ENCODE measurements at places on chromosomes 6 and 20.

DNA sequence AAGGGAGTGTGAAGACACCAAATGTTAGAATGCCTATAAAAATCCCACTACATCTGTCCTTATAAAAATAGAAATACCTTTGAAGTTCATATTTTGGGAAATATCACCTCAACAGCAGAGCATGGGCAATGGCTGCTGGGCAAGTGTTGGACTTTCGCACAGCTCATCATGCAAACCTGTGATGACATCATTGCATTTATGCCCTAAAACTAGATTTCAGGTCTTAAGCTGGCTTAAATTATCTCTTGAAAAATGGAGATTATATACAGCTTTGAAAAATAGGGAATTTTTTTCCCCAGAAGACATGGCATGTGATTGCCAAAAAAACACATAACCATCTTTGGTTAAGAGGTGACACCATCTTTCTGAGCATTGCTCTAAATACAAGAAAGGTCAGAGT is 197.8 kb downstream of the UST start:
- DNase-seq = no peak

DNA sequence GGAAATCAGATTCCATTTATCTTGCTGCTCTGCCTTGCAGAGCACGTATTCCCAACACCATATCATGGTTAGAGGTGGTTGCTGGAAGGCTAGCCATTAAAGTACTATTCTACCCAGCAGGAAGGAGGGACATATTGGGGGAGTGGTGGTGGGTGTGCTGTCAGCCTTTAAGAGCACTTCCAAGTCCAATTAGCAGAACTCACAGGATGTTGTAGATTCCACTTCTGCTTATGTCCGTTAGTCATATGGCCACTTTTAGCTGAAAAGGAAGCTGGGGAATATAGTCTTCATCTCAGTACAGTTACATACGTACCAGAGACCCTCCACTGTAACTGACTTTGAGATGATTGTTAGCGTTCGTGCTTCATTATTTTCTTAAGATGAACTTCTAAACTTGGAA is 94.4 kb downstream of the SAMD3 start:
- DNase-seq = no peak

GRCh38 chr6:169935348-169935718 is 183.9 kb downstream of the ERMARD start:
- no peak for DNase-seq

GRCh38 chr20:62816031-62816883 is 593 bp upstream of the COL9A3 start:
- DNase-seq = no peak

DNA sequence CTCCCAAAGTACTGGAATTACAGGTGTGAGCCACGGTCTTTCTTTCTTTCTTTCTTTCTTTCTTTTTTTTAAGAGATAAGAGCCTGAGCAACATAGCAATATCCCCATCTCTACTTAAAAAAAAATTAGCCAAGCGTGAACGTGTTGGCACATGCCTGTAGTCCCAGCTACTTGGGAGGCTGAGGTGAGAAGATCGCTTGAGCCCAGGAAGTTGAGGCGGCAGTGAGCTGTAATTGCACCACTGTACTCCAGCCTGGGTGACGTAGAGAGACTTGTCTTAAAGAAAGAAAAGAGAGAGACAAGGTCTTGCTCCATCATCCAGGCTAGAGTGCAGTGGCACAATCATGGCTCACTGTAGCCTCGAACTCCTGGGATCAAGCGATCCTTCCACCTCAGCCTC is 162.0 kb upstream of the MLN start:
- DNase-seq = no peak

DNA sequence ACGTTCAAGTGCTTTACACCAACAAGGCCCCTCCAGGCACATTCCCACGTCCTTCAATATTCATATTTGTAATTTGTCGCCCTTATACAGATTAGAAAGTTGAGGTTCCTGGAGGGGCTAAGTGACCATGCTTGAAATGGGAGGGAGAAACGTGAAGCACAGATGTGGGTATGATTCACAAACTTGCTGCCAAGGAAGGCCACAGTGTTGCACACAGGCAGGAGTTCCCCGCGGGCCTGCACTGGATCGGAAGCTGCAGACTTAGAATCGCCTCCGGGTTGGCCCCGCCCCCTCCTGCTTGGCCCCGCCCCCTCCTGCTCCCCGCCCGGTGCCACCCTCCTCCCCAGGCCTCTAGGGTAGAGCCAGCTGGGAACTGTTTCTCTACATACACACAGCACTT is 58.2 kb upstream of the QKI start:
- DNase-seq = no peak

DNA sequence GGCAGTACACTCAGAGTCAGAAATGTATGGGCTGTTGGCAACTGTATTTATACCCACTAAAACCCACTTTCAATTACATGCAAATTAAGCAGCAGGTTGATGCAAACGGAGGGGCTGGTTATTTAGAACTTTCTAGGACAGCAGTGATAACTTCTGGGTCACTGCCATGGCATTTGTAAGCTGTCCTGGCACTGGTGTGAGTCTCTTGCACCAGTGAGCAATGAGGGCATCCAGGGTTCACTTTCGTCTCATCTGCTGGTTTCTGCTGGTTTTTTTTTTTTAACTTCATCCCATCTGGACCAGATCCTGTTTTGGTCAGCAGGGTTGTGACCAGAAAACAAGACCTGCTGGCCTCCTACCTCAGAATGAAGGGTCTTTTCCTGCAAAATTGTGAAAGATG is 49.2 kb downstream of the CDH26 start:
- DNase-seq = no peak

GRCh38 chr6:160692369-160692959 is 9.6 kb upstream of the PLG start:
- no peak for DNase-seq

DNA sequence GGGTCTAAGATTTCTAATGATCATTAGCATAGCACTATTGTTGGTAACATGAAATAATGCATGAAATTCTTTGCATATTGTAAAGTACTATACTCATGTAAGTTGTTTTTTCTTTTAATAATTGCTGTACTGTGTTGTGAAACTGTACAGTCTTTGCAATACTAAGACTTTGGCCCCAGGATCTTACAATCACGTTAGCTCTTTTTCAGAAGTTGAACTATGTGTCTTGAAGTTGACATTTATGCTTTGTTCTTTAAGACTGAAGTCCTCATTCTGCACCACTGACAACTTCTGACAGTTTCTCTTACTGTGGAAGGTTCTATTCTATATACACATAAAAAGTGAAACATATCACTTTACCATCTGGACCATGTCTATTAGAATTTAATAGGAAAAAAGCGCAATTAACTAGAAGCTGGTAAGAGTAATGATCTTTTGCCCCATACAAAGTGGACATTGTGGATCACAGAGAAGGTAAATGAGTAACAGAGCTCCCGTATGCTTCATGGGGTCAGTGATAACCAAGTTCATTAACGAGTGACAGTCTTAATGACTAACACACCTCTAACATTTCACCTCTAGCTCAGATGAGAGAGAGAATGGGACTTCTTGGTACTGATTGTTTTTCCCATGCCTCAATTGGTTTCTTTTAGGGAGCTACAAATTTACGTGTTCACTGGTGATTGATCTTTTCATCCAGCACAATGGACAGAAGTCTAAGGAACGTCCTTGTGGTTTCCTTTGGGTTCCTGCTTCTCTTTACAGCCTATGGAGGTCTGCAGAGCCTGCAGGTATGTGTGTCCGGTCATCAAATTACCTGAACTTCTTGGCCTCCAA is at the start of gene UNC93A:
TSS of gene UNC93A (plus strand) at position 530 of the 837 bp plus-strand sequence. CDS start at position 705, 175 bp downstream.
- no peak for DNase-seq

DNA sequence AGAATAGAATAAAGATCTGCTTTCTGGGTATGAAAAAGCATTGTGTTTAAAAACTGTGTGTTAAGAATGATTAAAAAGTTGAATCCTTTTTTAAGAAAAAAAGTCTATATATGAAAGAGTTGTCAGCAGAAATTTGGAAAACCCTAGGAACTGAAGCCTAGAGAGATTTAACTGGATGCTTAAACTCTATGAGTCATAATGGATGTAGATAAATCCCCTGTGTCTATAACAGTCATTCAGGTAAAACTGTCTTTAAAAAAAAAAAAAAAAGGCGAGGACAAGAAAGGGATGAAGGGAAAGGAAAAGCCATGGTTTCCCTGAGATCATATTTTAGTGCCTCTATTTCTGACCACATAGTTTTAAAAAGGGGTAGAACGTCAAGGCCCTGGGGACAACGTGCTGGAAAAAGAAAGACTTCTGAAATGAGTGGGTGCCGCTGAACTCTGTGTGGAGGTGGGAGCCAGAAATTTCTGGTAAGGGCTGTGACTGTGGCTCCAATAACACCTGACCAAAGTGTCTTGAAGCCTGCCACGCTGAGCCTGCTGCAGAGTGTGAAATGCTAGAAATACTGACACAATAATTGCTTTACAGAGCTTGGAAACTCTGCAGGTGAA is 302.6 kb upstream of the ARID1B start:
- DNase-seq = no peak

DNA sequence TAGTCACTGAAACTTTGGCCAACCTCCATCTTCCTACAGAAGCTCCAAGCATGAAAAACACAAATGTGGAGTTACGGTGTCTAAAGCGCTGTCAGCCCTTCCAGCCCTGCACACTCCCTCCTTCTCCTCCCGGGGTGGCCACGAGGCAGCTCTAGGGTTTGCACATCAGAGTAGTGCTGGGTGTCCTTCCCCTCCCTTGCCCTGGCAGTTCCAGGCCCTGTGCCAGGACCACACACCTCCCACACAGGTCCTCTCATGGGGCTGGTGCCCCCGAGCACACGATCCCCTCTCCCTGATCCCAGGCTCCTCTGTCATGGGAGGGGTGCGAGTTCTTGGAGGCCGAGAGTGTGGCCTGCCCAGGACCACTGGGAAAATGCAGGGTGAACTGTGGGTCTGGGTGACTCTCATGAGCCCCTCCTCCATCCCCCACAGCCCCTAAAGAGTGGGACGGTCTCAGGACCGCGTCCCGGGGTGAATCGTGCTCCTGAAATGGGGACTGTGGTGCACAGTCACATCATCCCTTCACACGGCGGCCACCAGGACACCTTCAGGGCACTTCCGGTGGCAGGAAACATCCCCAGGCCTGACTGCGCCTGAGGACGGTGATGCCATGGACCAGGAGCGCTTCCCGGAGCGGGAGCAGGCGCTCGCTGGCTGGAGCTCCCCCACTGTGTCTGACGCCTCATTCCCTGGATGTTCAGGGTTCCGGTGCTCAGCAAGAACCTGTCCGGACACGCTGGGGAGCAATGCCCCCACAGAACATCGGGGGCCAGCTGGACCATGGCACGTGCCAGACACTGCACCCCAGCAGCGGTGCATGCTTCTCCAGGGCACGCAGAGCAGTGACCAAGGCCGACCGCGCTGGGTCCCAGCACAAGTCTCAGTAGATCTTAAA is 42.8 kb upstream of the SLCO4A1 start:
- DNase-seq = no peak

DNA sequence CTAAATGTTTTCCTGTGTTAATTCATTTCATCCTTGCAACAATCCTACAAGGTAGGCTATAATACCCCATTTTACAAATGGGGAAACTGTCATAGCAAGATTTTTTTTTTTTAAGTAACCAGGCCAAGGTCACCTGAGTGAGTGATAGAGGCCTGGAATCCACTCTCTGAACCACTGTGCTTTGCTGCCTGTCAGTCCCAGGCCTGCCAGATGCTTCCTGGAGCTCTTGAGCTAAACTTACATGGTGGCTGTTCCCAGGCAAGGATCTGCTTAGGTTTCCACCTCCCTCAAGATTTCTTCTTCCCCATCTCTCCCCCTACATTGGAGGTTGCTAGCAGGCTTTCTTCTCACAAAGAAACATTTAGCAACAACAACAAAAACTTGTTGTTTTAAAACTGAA is 32.7 kb upstream of the RNF8 start:
- DNase-seq = no peak

GRCh38 chr6:32945108-32945760 is 4.4 kb upstream of the HLA-DMB start:
- DNase-seq = no peak

DNA sequence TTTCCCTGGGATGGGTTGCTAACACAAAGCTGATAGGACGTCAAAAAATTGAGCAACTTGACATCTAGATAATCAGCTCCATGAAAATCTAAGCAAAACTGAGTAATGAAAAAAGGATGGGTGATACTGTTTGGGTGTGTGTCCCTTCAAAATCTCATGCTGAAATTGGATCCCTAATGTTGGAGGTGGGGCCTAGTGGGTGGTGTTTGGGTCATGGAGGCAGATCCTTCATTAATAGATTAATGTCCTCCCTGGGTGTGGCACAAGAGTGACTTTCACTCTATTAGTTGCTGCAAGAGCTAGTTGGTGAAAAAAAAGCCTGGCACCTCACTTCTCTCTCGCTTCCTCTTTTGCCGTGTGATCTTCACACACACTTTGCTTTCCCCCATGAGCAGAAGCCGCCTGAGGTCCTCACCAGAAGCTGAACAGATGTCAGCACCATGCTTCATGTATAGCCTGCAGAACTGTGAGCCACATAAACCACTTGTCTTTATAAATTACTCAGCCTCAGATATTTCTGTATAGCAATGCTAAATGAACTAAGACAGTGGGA is 160.9 kb downstream of the FRK start:
- no peak for DNase-seq

GRCh38 chr20:20448881-20449280 is 81.0 kb downstream of the INSM1 start:
- DNase-seq = no peak

GRCh38 chr6:4895971-4896370 is 107.9 kb downstream of the RPP40 start:
- DNase-seq = no peak

DNA sequence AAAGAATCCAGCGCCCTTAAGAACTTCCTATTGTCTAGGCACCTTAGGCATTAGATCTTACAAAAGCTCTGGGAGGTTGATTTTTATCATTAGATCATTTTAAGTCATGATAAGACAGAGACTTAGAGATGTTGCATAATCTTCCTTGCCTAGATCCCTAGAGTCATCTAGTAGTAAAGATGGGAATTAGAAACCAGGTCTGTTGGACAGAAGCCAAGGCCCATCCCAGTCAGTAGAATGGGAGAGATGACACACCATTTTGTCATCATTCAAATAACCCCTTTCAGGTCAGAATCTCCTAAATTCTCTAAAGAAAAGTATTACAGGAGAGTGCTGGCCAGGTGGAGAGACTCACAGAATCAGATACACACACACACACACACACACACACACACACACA is 579.1 kb downstream of the BMP2 start:
- DNase-seq = no peak

DNA sequence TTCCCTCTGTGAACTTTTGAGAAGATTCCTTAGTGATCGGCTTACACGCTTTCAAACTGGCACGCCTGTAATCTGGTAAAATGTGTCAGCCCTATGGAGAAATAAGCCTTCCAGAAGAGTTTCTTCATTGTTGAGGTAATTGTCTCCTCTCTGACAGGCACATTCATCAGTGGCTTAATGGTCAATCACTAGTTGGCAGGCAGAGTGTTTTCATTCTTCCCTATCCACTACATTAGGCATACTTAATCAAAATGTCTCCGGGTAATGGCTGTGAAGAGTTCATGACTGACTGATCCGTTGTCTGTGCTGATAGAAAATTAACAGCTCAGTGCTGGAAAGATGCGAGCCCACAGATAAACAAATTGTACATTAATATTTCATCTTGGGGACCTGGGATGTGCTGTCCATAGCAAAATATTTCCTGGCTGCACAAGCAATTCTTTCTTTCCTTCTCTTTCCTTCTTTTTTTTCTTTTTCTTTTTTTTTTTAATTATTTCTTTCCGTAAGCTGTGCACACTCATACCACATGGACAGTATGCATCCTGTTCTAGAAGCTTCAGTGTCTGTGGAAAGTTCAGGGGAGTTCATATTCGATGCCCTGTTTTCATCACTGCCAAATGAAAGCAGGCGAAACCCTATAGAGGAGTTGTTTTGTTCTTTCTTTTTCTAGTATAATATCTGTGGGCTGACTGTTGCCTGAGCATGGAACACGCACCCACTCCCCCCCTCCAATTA is 31.4 kb downstream of the TSHZ2 start:
- no peak for DNase-seq

All from thoracic aorta (tissue), 2 donors.